GM13977 (cell line): ENCODE measurements at places on chromosomes 7 and 10.

GRCh38 chr10:51832652-51833383 is 133.4 kb upstream of the CSTF2T start:
- DNase-seq = no peak

- DNase-seq = no peak
Observed at GRCh38 chr10:129589546-129589945, 122.5 kb downstream of the MGMT start.

GRCh38 chr10:30456266-30456665 is 22.3 kb downstream of the MAP3K8 start:
- DNase-seq = no peak

DNA sequence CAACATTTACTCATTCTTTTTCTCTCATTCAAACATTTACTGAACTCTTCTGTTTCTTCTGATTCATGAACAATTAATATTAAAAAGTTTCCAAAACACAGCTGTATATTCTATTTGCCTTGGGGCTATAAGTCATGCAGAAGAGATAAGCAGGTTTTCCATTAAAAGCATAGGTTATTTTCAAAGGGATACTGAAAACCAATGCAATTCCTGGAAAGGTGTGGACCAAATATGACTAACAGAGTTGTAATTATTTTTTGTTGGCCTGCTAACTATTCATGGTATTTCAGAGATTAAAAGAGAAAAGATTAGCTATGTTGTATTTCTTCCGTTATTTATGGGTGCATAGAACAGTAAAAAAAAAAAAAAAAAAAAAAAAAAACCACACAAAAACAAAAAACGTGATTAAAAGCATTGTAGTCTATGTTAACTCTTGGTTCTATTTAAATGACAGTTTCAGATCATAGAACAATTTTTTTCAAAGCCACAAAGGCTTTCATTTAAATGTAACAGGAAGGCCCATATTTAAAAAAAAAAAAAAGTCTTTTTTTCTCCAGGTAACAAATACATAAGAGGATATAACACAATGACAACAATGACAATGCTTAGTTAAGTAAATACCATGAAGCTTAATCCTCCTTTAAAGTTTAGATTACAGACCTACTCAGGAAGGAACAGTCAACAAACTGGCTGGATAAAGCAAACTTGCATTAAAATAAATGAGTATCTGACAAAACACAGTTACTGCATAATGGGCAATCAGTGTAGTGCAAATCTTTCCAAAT is 1042.9 kb downstream of the GATA3 start:
- no peak for DNase-seq

GRCh38 chr10:126087153-126087680 is 190.9 kb downstream of the FANK1 start:
- no peak for DNase-seq

DNA sequence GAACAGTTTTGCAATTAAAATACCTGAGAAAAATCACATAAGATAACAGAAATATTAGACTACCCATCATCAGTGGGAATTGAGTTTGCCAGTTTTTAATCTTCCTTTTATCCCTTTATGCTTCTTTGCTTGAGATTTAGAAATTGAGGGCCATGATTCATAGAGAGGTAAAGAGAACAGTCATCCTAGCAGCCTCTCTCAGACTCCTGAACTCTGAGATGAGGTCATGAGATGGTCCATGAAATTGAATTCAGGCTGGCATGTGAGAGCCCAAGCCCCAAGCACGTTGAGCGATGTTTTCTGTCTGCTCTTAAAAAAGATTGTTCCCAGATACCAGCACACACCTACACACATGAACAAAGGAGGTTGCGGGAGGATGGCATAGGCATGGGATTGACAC is 91.1 kb downstream of the CREB5 start:
- no peak for DNase-seq

DNA sequence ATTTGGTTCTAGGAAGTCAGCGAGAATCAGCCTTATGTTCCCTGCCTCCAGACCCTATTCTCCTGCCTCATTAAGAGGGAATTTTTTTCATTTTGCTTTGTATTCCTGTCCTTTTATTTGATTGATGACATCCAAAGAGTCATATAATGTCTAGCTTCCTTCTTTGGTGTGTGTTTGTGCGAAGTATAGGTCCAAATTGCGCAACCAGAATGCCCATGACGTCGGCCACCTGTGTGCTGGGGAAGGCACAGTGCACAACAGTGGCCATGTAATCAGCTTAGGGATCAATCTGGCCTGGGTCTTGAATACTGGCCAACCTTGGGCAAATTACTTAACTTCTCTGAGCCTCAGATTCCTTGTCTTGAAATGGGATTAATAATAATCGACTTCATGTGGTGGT is 206.2 kb downstream of the VTI1A start:
- DNase-seq = no peak

DNA sequence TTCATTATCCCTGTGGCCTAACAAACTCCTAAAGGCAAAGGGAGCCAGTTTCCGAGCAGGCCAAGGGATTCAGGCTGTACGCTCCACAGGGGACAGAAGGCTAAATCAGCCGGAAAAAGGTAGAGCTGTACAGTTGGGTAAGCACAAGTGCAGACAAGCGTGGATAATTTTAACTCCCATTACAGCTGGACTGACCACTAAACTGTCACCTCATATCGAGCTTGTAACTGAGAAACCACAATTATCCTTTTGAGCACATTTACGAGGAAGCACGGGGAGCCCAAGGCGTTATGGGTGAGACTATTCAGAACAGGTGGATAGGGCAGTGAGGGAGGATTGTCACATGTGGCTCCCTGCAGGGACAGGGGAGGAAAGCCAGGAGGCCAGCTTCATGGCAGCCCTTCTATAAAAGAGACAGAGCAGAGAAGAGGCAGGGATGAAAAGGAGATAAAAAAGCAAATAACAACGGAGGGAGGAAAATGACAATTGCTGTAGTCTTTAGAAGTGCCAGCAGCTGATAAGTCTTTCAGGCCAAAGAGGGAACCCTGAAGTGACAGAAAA is 288.0 kb downstream of the FGFR2 start:
- no peak for DNase-seq

DNA sequence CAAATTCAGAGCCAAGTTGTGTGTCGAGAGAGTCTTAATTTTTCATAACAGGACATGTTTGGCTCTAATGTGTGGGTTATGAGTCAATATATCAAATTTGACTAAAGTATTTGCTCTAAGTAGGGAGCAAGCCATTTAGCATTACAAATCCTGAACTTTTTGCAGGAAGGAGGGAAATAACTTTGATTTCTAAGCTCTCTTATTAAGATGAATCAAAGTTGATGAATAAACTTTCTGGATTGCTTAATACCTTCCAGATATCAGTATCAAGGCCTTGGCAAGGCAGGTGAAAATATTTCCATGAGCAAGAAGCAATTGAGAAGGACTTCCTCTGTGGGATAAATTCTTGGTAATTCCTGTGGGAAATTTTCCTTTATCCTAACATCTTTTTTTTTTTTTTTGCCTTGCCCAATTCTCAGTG is 258.8 kb downstream of the AHR start:
- DNase-seq = no peak

GRCh38 chr10:100508691-100509150 is 10.9 kb downstream of the SEC31B start:
- DNase-seq = peak; percentile 57

- no peak for DNase-seq
Observed at GRCh38 chr10:46520941-46521340, 35.5 kb downstream of the GPRIN2 start.

GRCh38 chr10:29217292-29217738 is 71.6 kb upstream of the LYZL1 start:
- DNase-seq = no peak

- DNase-seq = no peak
Observed at GRCh38 chr7:147400221-147400689, 1190.3 kb upstream of the C7orf33 start.

GRCh38 chr10:132303361-132304115 is 4.2 kb downstream of the STK32C start:
- no peak for DNase-seq

- DNase-seq = no peak
Observed at GRCh38 chr10:47286116-47286505, 13.9 kb upstream of the GDF10 start.

- DNase-seq = peak; percentile 39
Observed at GRCh38 chr10:119859420-119860258, 13.0 kb downstream of the MCMBP start.

DNA sequence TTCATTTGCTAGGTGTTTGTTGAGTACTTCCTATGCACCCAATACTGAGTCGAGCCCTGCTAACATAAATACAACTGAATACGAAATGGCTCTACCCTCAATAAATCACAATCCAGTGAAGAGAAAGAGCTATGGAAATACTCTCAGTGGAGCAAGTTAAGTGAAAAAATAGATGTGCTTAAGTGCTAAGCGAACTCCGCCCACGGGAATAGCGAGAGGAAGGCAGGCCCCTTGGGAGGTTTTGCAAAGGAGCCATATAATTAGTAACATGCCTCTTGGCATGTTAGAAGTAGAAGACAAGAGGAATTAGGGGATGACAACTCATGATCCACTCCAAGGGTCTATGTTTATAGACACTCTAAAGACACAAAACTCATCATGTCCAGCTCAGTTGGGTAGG is 42.8 kb upstream of the TSPAN33 start:
- DNase-seq = no peak

- DNase-seq = peak; percentile 11
Observed at GRCh38 chr7:120064565-120064964, 208.4 kb upstream of the KCND2 start.

GRCh38 chr10:102678842-102679289 is 34.6 kb downstream of the TRIM8 start:
- DNase-seq = no peak

- no peak for DNase-seq
Observed at GRCh38 chr7:47404010-47404409, 177.9 kb downstream of the TNS3 start.

- DNase-seq = no peak
Observed at GRCh38 chr7:133452577-133452976, 199.7 kb downstream of the EXOC4 start.

- no peak for DNase-seq
Observed at GRCh38 chr7:157762824-157763223, 426.0 kb downstream of the DNAJB6 start.

- no peak for DNase-seq
Observed at GRCh38 chr10:55283031-55283430, 482.0 kb upstream of the PCDH15 start.

GRCh38 chr7:20280475-20281351 is 50.0 kb upstream of the ITGB8 start:
- DNase-seq = no peak

GRCh38 chr7:94476251-94476840 is 33.3 kb upstream of the CASD1 start:
- DNase-seq = no peak

DNA sequence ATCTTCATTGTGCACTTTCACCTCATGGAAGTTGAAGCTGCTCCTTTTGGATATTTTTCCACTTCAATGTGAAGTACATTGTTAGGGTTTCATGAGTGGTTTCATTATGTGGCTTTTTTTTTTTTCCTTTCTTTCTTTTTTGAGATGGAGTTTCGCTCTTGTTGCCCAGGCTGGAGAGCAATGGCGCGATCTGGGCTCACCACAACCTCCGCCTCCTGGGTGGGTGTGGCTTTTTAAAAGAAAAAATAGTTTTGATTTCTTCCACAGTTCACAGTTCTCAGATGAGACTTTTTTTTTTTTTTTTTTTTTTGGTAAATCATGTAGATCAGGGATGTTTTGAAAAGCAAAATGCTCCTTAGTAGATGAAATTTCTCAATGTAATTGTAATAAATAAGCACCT is 652.3 kb upstream of the ANKRD30A start:
- no peak for DNase-seq

- no peak for DNase-seq
Observed at GRCh38 chr10:89120931-89121763, 86.0 kb downstream of the CH25H start.

DNA sequence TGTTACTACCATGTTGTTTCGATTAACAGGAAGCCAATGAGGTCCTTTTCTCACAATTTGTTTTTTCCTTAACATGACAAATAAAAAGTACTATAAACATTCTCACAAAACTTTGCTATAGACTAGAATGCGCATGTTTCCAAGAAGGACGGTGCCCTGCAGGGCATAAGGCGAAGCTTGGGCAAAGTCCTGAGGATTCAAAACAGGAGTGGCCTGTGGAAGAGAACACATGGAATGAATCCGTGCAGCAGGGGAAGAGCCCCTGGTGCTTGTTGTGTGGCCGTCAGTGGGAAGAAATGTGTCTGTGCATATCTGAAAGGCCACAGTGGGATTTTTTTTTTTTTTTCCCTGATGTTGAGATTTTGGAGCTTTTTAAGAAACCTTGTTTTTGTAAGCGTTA is 67.6 kb downstream of the ITGA8 start:
- no peak for DNase-seq

DNA sequence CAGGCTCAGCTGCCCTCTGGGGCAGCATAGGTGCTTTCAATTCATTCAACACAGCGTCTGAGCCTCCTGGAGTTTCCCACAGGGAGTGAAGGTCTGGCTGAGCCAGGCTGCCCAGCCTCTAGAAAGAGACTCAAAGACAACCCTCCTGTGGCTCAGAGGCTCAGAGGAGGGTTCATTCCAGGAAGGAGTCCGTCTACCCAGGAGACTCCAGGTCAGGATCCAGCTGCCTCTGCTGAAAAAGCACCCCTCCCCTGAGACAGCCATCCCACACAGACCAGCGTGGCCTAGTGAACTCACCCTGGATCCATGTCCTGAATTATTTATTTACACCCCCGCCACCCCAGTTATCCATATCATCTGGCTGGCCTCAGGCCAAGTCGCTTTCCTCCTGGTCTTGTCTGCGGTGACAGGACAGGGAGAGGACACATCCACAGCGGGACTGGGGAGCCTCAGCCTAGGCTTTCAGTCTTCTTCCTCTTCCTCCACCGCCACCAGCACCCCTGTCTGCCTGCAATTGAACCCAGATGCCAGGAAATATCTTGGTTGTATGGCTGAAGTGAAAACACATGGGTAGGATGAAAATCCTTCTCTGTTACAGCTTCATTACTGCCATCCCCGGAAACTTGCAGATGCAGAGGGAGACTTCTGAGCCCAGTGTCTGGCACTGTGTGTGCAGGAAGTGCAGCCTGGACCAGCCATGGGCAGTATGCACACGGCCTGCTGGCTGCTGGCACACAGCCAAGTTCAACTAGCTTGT is 44.0 kb upstream of the COL13A1 start:
- no peak for DNase-seq

DNA sequence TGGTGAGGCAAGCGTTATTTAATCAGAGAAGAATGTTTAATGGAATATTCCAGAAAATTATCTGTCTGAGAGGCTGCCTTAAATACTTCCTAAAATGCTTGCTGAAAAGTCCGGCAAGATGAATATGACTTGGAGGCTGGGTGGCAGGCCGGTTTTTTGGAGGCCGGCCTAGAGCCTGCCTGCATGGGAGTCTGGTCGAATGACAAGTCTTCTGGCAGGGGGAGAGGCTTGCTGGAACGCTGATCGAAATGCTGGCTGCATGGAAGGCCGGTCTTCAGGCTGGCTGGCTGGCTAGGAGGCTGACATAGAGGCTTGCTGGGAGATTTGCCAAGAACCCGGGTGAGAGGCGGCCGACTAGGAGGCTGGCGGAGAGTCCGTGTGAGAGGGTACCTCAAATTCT is 135.7 kb downstream of the OR13A1 start:
- DNase-seq = no peak

GRCh38 chr7:2518737-2519118 is 846 bp upstream of the LFNG start:
- no peak for DNase-seq
